Daoy (cell line): ENCODE measurements at places on chromosomes 1 and 21. TPM values are rescaled to one million over a fixed set of nuclear protein-coding genes. Genes with fewer than 3 reads are reported as not detected.

- DNase-seq: no peak
Observed at GRCh38 chr1:231160895-231161666, 777 bp upstream of the TRIM67 start.

GRCh38 chr1:112061901-112062320, 72.4 kb upstream of the KCND3 start:
- no peak for DNase-seq

- no peak for DNase-seq
Observed at GRCh38 chr1:228850141-228851100, 115.1 kb downstream of the RHOU start.

DNA sequence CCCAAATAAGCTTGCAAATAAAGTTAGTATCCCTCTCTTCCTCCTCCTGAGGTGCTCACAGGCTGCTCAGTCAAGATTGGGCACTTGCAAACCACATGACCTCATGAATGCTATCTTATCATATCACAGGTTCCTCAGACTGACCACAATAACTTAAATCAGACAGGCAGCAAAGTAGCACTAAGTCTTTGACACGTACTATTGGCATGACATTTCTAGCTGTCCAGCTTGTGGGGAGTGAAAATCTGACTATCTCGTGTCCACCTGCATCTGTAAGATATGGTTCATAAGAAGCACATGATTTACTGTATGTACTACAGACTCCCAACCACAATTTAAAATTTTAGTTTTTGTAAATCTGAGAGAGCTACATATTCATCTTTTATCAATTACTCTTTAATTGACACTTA, 58.0 kb upstream of the GFI1 start:
- no peak for DNase-seq

GRCh38 chr1:177858332-177858821, 111.5 kb downstream of the SEC16B start:
- no peak for DNase-seq

DNA sequence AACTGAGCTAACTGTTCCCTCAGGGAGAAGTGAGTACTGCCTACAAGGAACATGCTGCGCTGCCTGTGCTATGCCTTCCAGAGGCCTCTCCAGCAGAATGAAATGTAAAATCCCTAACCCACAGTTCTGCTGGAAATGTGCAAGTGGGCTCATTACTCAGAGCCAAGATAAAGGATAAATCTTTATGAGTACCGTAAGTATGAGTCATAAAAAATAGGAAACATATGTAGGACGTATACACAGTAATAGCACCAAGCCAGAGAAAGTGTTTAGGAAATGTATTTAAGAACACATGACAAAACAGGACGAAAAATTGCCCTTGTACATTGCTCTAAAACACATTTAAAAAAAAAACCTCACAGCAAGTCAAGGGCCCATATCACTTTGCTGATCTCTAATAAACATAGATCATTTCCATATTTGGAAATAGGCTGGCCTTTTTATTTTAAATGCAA, 104.6 kb downstream of the TGFBR3 start:
- peak; percentile 71 for DNase-seq

Gene SPATA45
- not detected in 2 replicates for total RNA-seq

Gene YRDC
- total RNA-seq: 86.3 and 89.0 TPM in 2 replicates

Gene FMOD
- total RNA-seq: 0.03 and 0.69 TPM in 2 replicates

Gene CRNN
- total RNA-seq: not detected in 2 replicates

Gene ST6GALNAC3
- total RNA-seq: 3.8 and 6.2 TPM in 2 replicates
